ENCODE measurements at places on chromosomes 3 and 15.
A peak's percentile ranks its signal among the peaks of the same experiment; 100 is the strongest.

DNA sequence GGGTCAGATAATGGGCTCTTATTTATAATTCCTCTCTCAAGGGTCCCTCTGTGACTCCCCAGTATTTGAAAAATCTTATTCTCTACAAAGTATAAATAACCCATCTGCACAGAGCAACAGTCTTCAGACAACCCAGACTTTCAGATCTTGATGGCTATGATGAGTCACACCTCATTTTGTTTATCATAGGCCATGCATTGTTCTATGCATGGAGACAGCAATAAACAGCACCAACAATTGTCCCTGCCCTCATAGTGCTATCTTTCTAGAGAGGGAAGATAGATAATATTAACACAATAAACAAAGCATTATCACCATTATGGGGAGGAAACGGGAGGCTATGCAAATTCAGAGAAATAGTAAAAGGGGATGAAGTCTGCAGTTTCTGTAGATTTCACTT lies 13.4 kb downstream of the FHIT start:
- no peak for DNase-seq

DNA sequence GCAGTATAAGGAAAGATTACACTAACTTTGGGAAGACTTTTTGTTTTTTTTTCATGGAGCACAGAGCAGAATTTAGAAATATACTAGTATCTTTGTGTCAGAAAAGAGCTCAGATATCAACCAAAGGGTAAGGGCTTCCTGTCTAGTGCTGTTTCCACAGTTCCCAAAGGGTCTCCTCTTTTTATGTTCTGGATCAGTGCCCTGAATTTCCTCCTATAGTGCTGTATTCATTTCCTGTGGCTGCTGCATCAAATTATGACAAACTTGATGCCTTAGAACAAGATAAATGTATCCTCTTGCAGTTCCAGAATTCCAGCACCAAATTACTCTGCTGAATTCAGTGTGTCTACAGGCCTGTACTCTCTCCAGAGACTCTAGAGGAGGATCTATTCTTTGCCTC lies 219.8 kb upstream of the THRB start:
- no peak for DNase-seq

GRCh38 chr3:105284876-105285275 lies 81.8 kb upstream of the ALCAM start:
- no peak for DNase-seq

DNA sequence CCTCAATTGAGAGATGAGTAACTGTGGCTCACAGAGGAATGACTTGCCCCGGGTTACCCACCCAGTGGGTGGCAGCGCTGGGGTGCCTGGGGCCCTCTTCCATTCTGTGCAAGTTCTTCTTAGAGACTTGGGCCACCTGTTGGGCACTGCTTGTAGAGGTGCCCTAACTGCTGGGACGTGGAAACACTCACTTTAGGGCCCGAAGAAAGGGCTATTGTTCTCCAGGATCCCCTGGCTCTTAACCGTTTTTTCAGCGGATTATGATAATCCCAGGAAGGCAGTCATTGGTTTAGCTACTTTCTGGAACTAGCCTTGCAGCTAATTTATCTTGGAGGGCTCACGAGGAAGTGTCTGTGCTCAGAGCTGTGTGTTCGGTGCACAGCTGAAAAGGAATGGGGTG lies 66.0 kb upstream of the GCNT3 start:
- DNase-seq: no peak

- DNase-seq: no peak
Measured at GRCh38 chr3:178067721-178068120, 468.5 kb upstream of the KCNMB2 start.

DNA sequence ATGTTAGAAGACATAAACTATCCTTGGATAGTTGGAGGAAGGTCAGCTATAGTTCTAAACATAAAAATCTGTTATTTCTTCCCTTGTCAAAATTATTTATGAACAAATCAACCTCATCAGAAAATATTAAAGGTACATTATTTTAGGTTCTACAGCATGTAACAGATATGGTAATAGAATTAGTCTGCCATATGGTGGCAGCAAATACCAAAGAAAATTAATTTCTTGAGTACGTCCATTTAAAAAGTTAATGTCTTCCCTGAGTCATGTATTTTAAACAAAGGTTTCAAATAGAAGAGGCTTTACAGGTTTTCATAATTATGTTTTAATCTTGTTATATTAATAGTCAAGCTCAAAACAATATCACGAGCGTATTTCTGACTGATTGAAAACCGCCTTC lies 17.9 kb upstream of the ANKRD28 start:
- DNase-seq: no peak

DNA sequence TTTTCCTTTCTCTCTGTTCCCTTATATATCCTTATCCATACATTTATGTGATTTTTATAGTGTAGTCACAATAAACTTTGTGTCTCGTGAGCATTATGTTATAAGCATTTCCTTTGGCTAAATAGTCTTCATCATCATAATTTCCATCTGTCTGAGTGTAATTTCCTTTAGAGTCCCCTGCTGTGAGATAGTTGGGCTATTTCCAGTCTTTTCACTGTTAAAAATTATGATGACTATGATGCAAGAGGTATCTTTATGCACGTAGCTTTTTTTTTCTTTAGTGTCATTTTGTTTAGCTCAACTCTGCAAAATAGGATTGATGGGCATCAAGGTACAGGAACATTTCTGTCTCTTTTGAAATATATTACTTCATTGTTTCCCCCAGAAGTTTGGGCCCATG lies 26.9 kb upstream of the CA12 start:
- no peak for DNase-seq

- DNase-seq: no peak
Measured at GRCh38 chr3:118412503-118412902, 622.1 kb downstream of the IGSF11 start.

- DNase-seq: no peak
Measured at GRCh38 chr3:45516829-45517228, 77.7 kb upstream of the LIMD1 start.

- DNase-seq: no peak
Measured at GRCh38 chr3:18208091-18208490, 217.0 kb downstream of the SATB1 start.

DNA sequence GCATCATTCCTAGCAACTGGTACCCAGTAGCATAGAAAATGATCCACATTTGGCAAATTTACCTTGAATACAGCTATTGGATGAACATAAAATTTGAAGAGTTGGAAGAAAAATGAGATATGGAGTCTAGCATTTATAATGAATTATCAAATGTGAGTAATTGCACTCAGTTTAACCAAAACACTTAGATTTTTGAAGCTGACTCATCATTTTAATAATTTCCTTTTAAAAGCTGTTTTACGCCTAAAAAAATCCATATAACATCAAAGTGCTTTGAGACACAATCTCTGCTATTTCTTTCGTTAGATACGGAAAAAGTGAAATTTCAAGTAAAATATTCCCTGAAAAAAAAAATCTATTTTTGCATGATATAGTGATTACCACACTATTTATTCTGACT lies 767.4 kb downstream of the ROBO2 start:
- DNase-seq: no peak

DNA sequence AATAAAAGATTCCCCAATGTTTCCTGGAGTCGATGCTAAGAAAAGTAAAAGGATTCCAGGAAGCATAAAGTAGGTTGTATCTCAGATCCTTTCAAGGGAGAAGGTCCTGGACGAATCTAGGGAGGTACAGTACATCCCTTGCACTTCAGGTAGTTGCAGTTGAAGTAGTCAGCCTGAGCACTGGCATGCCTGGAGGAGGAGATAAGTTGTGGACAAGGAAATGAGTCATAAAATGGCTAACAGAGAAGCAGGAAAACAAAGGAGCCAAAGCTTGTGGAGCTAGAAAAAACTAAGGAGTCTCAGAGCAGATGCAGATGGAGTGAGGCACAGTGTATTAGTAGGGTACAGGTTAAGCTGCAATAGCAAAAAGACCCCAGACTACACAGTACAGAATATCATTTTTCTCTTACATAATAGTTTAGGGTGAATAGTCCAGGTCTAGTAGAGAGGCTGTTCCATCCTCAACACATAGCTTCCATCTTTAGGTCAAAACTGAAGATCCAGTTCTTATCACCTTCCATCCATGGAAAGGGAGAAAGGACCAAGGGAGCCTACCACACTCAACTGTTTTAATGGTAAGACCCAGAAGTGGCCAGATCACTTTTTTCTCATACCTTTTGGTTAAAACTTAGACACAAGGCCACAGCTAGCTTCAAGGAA lies 41.3 kb downstream of the COL6A5 start:
- no peak for DNase-seq

DNA sequence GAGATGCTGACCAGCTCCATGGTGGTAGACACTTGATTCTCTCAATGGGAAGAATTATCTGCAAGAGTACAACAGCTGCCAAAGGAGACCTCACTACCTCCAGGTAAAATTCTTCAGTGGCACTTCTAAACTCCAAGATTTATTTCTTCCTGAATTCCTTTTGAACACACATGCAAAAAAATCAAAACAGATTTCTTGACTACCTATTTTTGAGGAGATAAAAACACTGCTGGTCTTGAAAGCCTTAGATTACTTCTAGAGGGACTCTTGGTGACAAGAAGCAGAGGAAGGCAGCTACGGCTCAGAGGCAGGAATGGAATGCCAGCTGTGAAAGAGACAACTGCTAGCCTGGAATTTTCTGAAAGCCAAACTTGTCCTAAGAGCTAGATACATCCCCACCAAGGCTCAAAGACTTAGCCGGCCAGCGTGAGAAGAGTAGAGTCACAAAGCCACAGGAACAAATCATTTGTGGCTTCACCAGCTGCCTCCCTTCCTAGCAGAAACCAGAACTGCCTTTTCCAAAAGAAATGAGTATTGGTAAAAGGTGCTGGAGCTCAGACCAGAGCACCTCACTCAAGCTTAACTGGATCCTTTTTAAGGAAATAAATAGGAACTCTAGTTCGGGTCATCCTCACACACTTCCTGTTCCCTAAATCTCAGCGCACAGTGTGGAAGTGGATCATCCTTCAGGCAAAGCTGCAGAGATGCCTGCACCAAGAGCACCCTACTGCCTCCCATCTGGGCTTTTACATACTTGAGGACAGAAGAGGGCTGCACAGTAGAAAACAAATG lies 32.6 kb downstream of the CLK3 start:
- no peak for DNase-seq

GRCh38 chr3:15645740-15646501 lies 44.4 kb downstream of the BTD start:
- DNase-seq: peak; percentile 52
